GM18507 (cell line): ENCODE measurements at places on chromosomes 1 and 21.
A peak's percentile ranks its signal among the peaks of the same experiment; 100 is the strongest.

GRCh38 chr1:206725109-206725963 lies 40.6 kb downstream of the MAPKAPK2 start:
- DNase-seq = no peak

DNA sequence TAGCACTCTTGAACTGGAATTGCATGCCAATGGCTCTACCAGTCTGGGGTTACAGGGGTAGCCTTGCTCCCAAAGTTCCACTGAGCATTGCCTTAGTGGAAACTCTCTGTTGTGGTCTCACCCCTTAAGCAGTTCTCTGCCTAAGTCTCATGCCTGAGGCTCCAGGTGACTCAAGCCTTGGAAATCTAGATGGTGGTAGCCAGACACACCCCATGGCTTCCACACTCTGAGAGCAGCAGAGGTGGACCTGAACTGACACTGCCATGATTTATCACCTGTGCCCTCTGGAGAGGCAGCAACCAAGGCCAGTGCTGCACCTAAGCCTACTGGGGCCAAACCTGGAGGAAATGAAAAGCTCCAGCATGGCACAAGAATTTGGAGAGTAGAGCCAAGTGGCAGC lies 285.7 kb upstream of the PKN2 start:
- no peak for DNase-seq

DNA sequence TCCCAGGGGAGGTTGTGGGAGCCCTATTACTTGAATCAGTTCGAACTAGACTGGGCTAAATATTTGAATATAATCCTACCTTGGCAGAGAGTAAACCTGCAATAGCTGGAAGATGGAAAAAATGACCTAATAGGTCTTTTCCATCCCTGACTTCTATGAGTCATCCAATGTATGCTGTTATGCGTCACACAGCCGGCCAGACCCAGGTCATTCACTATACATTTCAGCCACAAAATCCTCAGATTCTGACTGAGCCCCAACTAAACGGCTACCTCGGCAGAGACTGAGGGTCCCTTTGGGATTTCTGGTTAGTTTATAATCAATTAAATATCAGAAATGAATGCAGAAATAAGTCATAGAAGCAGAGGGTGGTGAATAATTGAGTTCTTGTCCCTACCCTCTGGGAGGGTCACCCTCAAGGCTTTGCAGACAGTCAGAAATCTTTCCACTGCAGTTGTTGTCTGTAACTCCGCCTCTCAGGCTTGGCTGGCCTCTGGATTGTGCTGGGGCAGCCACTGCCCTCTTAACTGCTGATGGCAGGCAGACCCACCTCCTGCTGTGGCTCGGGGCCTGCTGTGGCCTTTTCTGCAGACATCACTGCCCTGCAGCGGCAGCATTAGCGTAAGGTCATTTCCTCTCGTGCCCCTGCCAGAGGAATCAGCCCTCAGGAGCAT lies 240.5 kb downstream of the TGFB2 start:
- no peak for DNase-seq

DNA sequence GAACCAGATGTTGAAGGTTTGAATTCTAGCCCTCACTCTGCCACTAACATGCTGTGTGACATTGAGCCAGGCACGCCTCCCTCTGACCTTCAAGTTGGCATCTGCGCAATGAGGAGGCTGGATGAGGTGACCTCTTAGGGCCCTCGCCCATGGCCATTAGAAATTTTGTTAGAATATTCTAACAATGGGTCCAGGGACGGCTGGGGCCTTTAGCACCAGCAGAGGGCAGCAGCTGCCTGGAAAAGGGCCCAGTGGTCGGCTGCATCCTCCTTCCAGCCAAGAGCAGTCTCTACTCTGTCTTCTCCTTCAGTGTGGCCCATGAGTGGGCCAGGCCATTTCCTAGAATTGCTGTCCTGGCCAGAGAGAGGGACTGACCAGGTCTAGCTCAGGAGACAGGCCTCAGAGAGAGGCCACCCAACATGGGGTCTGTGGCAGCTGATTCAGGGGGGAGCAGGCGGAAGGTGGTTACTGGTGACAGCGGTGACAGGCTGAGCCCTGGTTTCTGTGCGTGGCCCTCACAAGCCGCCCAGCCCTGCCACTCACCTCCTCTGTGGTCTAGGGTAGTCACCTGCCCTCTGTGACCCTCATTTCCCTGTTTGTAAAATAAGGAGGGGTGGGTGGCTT lies 101.3 kb upstream of the ACTL8 start:
- DNase-seq = peak; percentile 23

GRCh38 chr1:6508154-6508815 lies 16.8 kb upstream of the PLEKHG5 start:
- DNase-seq = no peak

DNA sequence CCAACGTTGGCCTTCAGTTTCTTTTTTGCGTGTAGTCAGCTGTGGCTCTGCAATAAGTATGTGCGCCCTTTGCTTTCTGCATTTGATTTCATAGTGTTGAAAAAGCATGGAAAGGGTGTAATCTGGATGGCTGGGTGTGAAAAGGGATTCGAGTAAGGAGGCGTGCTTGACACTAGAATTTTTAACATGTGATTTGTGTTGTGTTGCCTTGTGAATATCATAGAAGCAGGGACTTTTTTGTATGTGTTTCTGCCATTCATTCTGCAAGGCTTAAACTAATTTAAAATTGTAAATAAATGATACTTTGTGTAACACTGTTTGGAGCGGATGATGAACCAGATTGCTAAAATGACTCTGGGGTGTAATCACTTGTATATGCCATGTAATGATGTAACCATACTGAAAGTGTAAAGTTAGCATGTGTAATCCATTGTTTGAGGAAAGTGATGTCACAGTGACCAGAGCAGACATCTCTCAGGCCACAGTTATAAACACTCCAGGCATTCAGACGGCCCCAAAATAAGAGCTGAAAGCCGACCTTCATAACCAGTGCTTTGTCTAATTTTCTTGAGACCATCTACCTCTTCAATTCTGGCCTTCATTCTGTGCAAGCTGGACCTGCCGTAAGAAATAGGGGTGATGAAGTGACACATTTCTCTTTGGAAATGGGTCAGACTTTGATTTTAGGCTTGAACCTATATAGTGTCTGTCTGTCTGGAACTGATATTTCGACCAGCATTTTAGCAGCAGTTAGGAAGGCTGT lies 618 bp downstream of the SH3BGR start:
- DNase-seq = no peak

GRCh38 chr1:214028649-214029406 lies 41.1 kb downstream of the PROX1 start:
- DNase-seq = no peak

GRCh38 chr1:63454269-63454668 lies 68.8 kb downstream of the ITGB3BP start:
- no peak for DNase-seq

DNA sequence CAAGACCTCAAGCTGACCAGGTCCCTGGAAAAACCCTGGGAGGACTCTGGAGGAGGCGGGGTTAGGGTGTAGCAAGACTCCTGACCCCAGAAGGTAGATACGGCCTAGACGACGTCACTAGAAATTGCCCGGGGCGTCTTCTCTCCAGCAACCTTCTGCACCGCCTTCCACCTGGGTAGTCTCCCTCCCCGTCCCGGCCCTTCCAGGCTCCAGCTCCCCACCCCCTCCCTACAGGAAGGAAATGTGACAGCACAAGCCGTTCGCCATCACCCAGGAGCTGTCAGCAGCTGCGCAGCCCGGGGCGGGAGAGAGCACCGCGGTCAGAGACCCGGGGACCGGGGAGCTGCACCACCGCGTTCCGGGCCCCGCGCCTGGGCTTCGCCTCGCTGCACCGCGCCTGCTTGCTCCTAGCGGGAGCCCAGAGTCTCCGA lies 20.0 kb downstream of the SERTAD4 start:
- no peak for DNase-seq

GRCh38 chr1:53605181-53605580 lies 133.8 kb downstream of the GLIS1 start:
- no peak for DNase-seq

DNA sequence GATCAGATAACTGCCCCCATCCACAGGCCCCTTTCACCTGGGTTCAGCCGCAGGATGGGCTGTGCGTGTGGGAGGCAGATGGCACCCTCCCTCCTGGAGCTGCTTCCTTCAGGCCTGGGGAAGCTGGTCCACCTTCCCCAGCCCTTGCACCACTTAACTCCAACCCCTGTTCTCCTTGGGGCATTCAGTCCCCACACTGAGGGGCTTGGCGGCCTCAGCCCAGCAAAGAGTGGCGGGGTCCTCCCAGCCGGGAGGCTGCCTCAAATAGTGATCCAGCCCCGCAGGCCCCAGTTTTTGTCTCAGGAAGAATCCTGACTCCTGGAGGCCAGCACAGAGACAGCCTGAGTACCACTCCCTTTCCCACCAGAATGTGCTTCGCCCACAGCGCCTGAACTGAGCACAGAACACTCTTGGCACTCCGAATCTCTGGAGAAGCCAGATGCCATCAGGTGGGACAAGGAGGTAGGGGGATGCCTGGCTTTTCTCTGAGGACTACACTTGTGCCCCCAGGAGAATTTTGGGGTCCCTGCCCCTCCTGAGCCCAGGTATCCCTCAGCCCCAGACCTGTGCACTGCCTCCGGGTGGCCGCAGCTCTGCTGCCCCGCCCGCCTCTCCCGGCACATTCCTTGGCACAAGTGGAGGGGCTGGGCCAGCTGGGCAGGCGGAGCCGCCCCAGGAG lies 936 bp downstream of the PAQR6 start:
- DNase-seq = no peak

GRCh38 chr1:178120088-178120487 lies 26.2 kb downstream of the RASAL2 start:
- DNase-seq = no peak

- DNase-seq = no peak
These were observed 251.9 kb downstream of the DPYD start for GRCh38 chr1:97668945-97669344.

DNA sequence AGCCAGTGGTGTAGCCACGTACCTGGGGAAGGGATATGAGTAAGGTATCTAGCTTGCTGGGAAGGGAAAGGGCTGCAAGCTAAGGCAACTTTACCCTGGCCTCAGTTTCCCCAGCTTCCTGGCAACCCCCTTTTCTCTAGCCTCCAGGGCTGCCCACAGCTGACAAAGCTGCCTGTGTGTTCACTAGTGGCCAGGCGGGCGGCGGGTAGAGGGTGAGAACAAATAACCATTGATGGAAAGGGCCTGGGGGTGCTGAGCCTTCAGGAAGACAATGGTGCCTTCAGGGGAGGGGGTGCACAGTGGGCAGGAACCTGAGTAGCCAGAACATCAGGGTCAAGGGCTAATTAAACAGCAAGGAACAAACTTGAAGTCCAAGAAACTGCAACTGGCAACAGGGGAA lies 6.1 kb downstream of the CERS2 start:
- DNase-seq = no peak

- DNase-seq = no peak
These were observed 12.3 kb upstream of the TTC39A start for GRCh38 chr1:51342591-51343206.

- DNase-seq = no peak
These were observed 691.7 kb upstream of the ADGRL2 start for GRCh38 chr1:81109038-81109437.

DNA sequence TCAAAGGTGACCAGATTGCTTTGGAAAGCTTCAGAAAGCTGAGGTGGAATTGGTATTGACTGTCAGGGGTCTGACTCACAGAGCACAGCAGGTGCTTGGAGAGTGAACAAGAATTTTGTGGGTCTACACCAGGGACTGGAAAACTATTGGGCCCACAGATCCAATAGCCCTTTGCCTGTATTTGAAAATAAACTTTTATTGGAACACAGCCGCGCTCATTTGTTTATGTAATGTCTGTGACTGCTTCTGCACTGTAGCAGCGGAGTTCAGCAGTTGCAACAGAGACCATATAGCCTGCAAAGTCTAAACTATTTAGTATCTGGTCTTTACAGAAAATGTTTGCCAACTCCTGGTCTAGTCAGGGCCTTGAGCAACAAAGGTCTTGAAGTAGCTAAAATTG lies 315.6 kb downstream of the NFIA start:
- DNase-seq = no peak

DNA sequence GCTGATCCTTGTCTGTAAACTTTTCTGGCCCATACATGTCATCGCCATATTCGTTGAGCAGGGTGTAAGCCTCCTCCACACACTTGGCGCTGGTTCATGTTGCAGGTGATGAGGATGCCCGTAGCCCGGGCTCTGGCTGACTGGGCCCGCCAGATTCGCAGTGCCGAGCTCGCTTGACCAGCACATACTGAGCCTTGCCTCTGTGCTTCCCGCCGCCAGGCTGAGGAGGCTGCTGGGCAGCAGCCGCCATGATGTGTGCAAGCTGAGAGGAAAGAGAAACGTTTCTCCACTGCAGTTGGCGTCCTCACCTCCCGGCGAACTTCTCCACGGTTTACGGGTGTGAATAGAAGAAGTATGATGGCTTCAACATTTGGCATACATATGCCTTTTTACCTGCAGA lies 89.2 kb downstream of the LTN1 start:
- no peak for DNase-seq

GRCh38 chr1:59903141-59903754 lies 23.3 kb downstream of the CYP2J2 start:
- peak; percentile 35 for DNase-seq

DNA sequence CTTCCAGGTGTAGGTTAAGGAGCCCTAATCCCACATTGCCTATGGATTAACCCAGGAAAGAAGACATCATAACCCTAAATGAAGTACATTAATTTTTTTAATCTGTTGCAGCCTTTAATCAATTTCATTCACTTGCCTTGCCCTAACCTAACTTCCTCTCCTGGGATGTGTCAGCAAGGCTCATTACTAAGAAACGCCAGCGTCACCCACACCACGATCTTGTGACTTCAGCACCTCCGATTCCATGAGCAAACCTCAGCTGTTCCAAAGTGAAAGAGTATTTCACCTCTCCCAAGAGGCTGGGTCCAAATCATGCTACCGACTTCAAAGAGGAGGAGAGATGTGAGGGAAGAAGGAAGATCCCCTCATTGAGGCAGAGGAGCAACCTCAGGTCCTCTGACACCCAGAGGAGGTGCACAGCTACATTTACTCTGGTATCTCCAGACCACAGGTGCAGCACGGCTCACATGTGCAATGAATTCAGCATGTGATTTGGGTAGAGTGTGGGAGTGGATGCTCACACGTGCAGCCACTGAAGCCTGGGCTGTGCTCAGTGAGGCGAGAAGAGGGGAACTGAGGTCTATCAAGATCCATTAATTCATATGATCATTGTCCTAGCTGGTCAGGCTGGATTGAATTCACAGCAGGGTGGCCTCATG lies 134.1 kb downstream of the SLC30A10 start:
- no peak for DNase-seq

- no peak for DNase-seq
These were observed 11.5 kb upstream of the PLA2G5 start for GRCh38 chr1:20058531-20058930.

GRCh38 chr21:29072873-29073221 lies 601 bp downstream of the CCT8 start:
- no peak for DNase-seq

- DNase-seq = no peak
These were observed 42.7 kb upstream of the DIPK1A start for GRCh38 chr1:93003981-93004380.

GRCh38 chr1:108114033-108114599 lies 86.0 kb downstream of the SLC25A24 start:
- DNase-seq = no peak

DNA sequence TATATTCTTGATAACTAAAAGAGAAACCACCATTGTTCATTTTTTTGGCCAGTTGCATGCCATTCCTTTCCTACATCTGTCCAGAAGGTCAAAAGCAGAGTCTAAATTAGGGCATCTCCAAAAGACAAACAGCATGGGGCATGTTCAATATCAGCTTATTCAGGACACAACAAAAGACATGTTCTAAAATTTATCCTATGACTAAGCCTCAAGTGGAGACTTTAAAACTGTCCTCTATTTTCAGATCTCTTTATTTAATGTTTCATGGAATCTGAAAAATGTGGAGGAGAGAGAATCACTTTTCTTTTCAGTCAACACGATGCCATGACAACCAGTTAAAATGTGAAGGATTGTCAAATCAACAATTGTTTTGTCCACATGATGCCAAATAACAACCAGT lies 303.4 kb upstream of the PRMT6 start:
- DNase-seq = no peak
